ENCODE measurements at places on chromosomes 12 and 14.

DNA sequence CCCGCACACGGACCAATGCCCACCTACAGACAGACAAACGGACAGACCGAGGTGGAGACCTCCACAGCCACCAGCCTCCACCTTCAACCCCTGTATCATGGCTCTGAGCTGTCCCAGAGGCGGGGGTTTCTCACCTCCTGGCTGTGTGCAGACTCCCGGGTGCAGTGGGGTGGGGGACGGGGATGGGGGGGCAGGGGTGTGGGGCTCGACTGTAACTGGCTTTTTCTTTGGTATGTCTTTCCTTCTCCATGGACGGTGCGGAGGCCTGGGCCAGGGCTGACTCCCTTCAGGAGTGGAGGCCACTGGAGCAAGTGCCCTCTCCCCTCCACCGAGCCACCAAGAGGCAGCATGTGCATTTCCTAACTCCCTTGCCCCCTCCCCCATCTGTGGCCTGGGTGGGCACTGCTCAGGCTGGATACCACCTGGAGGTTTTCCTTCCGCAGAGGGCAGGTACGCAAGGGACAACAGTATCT, 122.6 kb downstream of the ESRRB start:
- no peak for DNase-seq

DNA sequence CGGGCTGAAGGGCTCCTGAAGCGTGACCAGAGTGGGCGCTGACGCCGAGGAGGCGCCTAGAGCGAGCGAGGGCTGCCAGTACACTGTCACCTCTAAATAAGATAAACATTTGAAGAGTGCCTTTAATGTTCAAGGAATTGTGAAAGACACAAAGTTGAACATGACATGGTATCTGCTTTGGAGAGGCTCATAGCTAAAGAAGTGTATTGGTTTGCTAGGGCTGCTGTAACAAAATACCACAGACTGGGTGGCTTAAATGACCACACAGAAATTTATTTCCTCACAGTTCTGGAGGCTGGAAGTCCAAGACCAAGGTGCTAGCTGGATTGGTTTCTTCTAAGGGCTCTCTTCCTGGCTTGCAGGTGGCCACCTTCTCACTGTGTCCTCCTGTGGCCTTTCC, 33.7 kb upstream of the NUBPL start:
- no peak for DNase-seq

DNA sequence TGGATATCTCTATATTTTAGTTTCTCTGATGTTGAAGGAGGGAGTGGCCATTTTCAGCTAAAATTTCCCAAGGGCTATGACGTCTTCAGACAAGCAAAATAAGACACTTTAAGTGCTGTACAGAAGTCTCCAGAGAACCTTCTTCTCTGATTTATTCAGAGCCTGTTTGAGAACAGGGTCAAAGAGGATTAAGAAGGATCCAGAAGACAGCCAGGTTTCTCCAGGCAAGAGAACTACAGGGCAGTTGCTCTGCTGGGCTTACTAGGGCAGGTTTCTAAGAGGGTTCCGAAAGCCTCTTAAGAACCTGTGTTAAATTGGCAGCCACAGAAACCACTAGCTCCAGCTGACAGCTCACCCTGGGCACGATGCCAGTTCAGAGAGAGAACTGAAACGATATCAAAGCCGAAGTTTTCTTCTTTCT, 1.2 kb downstream of the MGP start:
- peak; percentile 59 for DNase-seq

GRCh38 chr12:117011988-117012805, 87.0 kb downstream of the TESC start:
- DNase-seq: no peak

GRCh38 chr12:5430641-5431603, 986 bp upstream of the NTF3 start:
- DNase-seq: no peak

GRCh38 chr12:127781336-127781735, 485.6 kb upstream of the TMEM132C start:
- no peak for DNase-seq

GRCh38 chr14:100107236-100107635, 42.0 kb downstream of the EVL start:
- no peak for DNase-seq

- DNase-seq: no peak
Observed at GRCh38 chr12:75294797-75295196, 35.3 kb downstream of the CAPS2 start.

DNA sequence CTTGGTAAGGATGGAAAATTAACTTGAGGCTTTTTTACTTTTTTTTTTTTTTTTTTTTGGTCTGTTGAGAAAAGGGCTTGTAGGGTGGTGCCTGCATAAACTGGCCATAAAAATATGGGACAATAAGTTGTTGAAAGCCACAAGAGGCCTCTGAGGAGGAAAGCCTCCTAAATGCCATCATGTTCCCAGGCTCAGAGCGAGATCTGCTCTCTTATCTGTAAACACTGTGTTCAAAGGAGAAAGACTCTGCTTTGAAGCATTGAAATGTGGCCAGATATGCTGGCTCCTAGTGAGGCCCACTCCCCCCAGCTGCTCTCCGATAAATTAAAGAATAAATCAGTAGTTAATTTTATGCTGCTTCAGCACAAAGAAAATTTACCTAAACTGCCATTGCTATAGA, 504.9 kb downstream of the DIO2 start:
- no peak for DNase-seq

- DNase-seq: no peak
Observed at GRCh38 chr12:9796346-9796745, 30.9 kb upstream of the KLRF1 start.

GRCh38 chr12:57717131-57717530, 21.4 kb downstream of the AGAP2 start:
- DNase-seq: no peak

DNA sequence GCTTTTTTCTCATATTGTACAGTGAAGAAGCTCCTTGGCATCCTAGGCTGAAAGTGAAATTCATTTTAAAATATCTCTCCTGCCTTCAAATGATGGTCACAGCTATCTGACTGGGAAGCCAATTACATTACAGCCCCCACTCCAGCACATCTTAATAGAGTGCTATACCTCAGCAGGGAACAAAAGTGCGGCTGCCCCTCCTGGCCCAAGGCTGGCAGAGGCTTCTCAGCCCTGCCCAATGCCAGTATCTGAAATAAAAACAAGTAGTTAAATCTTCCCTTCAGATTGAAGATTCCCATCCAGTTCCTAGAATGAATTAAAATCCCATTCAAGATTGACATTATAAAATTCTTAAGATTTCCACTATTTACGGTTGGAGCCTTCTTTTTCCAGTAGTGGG, 54.9 kb upstream of the GNG2 start:
- DNase-seq: no peak

- no peak for DNase-seq
Observed at GRCh38 chr12:88339254-88339949, 197.3 kb downstream of the TMTC3 start.

GRCh38 chr14:94009767-94010166, 12.7 kb downstream of the CCDC197 start:
- DNase-seq: no peak

GRCh38 chr14:23286902-23287479, 1.1 kb upstream of the HOMEZ start:
- DNase-seq: no peak

- DNase-seq: no peak
Observed at GRCh38 chr12:12718853-12719252, 1.7 kb downstream of the CDKN1B start.

GRCh38 chr12:80154261-80154660, 54.9 kb downstream of the OTOGL start:
- no peak for DNase-seq

- DNase-seq: no peak
Observed at GRCh38 chr12:72035625-72036024, 97.0 kb downstream of the TPH2 start.

DNA sequence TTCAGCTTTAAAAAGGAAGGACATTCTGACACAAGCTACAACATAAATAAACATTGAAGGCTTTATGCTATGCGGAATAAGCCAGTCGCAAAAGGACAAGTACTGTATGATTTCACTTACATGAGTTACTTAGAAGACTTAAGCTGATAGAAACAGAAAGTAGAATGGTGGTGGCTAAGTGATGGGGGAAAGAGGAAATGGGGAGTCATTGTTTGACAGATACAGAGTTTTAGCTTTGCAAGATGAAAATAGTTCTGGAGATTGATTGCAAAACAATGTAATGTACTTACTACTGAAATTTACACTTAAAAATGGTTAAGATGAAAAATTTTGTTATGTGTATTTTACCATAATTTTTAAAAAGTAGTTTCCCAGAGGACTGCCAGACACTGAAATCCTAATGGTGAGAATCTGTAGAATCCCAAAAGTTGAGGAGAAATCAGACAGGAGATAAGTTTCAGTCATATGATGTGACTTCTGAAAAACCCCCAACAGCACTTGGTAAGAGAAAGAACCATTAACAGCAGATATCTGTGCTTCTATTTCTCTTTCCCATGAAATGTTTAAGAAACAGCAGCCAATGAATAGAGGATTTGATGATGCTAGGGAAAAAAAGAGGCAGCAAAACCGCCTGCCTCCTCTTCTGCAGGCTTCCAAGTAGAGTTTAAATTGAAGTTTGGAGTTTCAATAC, 16.6 kb upstream of the CLEC2A start:
- DNase-seq: no peak

- DNase-seq: no peak
Observed at GRCh38 chr14:64965356-64966000, 6.7 kb downstream of the RAB15 start.

DNA sequence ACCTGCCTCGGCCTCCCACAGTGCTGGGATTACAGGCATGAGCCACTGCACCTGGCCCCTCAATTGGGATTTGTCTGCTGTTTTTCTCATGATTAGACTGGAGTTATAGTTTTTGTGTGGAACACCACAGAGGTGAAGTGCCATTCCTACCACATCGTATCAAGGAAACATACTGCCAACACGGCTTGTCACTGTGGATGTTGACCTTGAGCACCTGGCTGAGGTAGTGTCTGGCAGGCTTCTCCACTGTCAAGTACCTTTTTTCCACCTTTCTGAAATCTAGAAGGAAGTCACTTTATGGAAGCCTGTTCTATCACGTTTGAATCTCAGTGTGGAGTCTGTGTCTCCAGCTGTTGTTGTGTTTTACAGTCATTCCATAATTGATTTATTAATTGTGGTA, 21.4 kb upstream of the SEL1L start:
- DNase-seq: no peak

DNA sequence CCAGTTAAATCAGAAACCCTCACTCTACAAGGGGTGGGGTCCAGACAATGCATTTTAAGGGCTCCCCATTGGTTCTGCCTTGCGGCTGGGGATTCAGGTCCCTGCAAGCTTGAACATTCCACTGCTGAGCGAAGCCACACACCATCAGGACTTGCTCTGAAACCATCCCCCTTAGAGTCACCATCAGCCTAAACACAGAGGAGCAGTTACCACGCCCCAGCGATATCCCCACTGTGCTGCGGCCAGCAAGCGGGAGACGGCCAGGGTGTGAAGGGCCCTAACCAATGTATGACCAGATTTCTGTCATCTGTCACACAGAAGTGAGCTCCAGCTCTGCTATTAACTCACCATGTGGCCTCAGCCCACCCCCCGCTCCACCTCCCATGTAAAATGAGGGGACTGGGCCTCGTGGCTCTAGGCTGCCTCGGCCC, 29.7 kb downstream of the CCDC88C start:
- no peak for DNase-seq

DNA sequence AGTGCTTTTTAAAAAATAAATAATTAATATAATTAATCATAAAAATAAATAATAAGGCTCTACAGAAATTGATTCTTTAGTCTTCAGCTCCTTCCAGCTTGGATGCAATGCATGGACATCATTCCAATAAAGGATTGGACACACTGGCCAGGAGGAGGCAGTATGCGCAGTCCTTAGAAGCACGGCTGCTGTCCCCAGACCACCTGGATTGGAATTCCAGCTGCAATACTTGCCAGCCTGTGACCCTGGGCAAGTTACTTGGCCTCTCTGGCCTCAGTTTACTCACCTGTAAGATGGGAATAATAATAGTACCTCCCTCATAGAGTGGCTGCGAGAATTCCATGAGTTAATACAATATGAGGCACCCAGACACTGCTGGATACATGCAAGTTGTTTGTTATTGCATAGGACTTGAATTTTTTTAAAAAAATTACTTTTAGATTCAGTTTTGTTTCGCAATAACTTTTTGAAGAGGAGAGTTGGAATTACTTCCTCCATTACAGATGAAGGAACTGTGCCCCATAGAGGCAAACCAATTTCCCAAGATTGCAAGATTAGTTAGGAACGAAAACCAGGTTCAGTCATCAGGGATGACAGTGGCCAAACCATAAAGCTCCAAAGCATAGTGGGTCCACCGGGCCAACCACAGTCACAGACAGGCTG, 12.2 kb downstream of the RPH3A start:
- no peak for DNase-seq

DNA sequence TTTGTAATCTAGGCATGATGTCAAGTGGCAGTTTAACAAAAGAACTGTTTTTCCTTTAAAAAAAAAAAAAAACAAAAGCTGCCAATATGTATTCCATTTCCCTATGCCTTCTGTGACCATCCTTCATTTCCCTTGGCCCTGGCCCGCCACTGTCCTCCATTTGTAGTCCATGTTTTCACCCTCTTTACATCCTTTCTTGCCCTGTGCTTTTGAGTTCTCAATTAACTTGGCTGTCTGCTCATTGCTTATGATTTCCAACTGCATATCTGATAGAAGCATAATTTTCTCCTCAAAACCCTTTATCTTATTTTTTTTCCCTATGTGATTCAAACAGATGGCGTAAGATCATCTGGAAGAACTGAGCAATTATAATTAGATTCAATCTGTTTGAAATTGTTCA, 297.5 kb downstream of the NAV3 start:
- no peak for DNase-seq

DNA sequence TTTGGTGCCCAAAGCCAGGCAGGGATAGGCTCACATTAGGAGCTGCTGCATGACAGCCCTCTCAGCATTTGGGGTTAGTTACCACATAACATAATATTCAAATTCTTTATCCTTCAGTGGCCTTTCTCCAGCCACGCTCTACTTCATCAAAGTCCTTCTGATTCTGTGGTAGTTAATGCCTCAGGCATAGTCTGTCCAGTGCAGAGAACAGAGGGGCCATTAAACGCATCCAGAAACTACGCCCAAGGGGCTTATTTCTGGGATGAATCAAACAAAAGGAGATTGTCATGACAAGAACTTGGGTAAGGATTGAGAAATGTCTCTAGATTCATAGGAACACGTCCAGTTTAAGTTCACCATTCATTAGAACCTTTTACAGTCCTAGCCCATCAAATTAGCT, 183.4 kb upstream of the PLXNC1 start:
- DNase-seq: no peak

DNA sequence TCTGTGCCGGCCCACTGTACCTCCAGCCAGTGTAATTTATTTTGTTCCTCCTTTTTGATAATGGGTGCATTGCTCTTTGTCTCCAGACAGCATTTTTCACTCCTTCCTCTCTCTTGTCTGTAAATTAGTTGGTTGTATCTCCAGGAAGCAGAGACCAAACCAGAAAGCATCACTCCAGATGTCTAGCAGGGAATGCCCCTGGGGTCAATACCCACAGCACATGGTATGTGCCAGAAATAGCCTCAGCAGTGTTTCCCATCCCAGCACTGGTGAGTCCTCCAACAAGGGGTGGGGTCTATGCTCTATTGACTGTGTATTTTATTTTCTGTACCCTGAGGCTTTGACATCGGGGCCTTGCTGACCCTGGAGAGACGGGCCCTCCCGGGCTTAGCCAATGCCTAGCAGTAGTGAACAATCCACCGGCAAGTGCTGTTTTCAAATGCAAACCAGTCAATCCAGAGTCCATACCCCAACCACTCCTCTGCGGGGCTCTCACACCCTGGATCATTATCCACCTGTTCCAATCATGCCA, 50.2 kb upstream of the FZD10 start:
- no peak for DNase-seq

- DNase-seq: no peak
Observed at GRCh38 chr12:33609910-33610309, 170.3 kb upstream of the SYT10 start.
